SJSA1 (cell line): ENCODE measurements at places on chromosomes 2 and 18. TPM values are rescaled to one million over a fixed set of nuclear protein-coding genes. Genes with fewer than 3 reads are reported as not detected.

Gene SAG
- total RNA-seq = not detected in 2 replicates

Gene C2orf78
- total RNA-seq = 0.03 TPM in 1 of 2 replicates, not detected in the other

Gene FN1
- 498 and 887 TPM in 2 replicates for total RNA-seq

Gene RAPGEF4
- 0.13 and 0.47 TPM in 2 replicates for total RNA-seq

Gene MEIS1
- total RNA-seq = 4.2 and 6.2 TPM in 2 replicates

Gene PDE1A
- total RNA-seq = not detected in 2 replicates

Gene CYP1B1
- total RNA-seq = 5.6 and 9.8 TPM in 2 replicates

Gene ITPRIPL1
- 0.50 and 0.55 TPM in 2 replicates for total RNA-seq

Gene RNU2-63P
- 34.9 TPM in 1 of 2 replicates, not detected in the other for total RNA-seq

Gene DAW1
- total RNA-seq = 0.16 TPM in 2 replicates

Gene MC4R
- not detected in 2 replicates for total RNA-seq

Gene G6PC2
- not detected in 2 replicates for total RNA-seq

Gene ASXL2
- total RNA-seq = 7.0 and 11.4 TPM in 2 replicates

Gene KIF1A
- not detected in 2 replicates for total RNA-seq
